ENCODE measurements at places on chromosomes 6 and 20.

DNA sequence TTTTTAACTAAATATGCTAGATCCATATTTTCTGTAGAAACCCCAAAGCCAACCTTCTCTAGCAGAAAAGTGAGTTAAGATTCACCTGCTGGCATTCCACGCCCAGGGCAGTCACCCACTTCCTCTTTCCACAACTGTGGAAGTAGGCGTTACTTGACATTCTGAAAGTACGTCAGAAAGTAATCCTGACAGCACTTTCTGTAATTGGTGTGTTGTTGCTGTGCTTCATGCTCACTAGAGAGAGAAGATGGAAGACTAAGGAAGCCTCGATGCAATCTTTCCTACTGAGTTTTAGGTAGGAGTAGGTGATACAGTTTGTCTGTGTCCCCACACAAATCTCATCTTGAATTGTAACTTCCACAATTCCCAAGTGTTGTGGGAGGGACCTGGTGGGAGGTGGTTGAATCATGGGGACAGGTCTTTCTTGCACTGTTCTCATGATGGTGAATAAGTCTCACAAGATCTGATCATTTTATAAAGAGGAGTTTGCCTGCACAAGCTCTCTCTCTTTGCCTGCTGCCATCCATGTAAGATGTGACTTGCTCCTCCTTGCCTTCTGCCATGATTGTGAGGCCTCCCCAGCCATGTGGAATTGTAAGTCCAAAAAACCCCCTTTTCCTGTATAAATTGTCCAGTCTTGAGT is 101.1 kb downstream of the MAP3K7 start:
- DNase-seq: no peak

- no peak for DNase-seq
Observed at GRCh38 chr20:32395066-32395465, 36.9 kb downstream of the ASXL1 start.

DNA sequence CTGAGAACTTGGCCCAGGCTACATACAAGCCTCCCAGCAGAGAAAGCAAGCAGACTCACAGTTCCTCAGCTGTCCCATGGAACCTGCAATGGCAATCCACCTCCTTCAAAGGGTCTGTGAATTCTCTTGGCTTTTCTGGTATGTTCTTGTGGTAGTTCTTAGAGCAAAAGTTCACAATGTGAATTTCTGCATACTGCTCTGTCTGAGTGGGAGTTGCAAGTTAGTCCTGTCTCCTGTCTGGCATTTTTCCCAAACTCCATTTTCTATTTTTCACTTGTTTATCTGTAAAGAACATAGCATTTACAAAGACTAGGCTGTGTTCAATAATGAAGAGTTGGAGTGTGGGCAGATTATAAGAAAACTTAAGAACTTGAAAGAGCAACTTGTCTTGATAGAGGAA is 269.9 kb downstream of the BCKDHB start:
- DNase-seq: no peak

- peak; percentile 73 for DNase-seq
Observed at GRCh38 chr6:152380351-152380767, 256.8 kb downstream of the SYNE1 start.

GRCh38 chr6:4133941-4134838 is 1.2 kb downstream of the ECI2 start:
- DNase-seq: peak; percentile 29

DNA sequence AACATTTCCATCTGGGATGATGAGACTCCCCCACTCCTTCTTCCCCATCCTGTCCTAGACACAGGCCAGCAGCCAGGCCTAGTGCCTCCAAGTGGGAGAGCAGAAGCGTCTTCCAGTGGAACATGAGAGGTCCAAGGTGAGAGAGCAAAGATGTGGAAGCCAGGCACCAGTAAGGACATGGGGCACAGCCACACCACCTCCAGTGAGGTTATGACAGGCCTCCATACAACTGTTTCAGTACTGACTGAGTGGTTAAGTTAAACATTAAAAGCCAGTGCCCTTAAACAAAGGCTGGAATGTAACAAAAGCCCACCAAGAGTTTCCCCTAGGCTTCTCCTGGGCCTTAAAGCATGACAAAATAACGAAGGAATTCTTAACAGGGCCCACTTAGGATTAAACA is 5.3 kb downstream of the ZBTB24 start:
- DNase-seq: no peak

DNA sequence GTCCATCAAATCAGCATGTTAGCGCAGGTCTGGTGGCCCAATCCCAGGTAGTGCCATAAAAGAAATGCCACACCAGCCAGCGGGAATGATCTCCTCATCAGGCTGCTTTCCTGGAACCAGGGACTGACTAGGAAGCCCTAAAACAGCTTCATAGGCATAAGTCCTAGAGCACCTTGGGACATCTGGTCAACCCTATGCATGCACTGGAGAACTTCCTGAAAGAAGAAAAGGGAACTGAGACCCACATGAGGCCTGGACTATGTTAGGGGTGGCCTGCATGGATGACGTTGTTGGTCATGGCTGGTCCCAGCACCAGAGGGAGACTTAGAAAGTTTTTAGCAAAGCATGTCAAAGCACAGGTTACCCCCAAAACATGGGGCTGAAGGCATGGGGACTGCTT is 7.6 kb upstream of the KCNK16 start:
- DNase-seq: no peak

Data from dermis microvascular lymphatic vessel endothelial cell (primary cell).